Activated CD4-positive, alpha-beta T cell treated with anti-CD3 and anti-CD28 coated beads, Interleukin-2, amount 10 ng/mL, durations not matched to agents 24 days and 14 days (primary cell): ENCODE measurements at places on chromosomes 13 and 19.

DNA sequence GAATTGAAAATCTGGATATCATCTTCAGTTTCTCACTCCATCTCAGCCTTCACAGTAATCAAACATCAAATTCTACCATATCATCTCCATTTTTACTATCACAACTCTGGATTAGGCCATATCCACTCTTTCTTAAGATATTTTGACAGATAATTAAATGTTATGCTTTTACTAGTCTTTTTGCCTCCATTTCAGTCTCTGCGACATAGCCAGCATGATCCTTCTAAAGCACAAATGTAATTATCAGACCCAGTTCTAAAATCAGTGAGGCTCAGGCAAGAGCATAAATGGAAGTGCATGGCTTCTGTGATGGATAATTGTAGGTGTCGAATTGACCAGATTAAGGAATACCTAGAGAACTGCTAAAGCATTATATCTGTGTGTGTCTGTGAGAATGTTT lies 307.7 kb downstream of the PCDH20 start:
- no peak overlapping the region for H3K27ac ChIP-seq
- no peak overlapping the region for H3K4me3 ChIP-seq
- no peaks in the 10 kb centered on the region for H3K36me3 ChIP-seq
- H3K27me3 ChIP-seq: no peaks in the 10 kb centered on the region
- H3K4me1 ChIP-seq: no peaks in the 10 kb centered on the region

GRCh38 chr13:40756042-40756441 lies 14.9 kb downstream of the MRPS31 start:
- H3K4me1 ChIP-seq: peaks cover 3% of the 10 kb centered on the region
- H3K36me3 ChIP-seq: peaks cover 50% of the 10 kb centered on the region

GRCh38 chr13:30186634-30187415 lies 120.5 kb downstream of the KATNAL1 start:
- no peak overlapping the region for H3K4me3 ChIP-seq
- DNase-seq: no peak
- no peak overlapping the region for H3K27ac ChIP-seq
- H3K36me3 ChIP-seq: peaks cover 3% of the 10 kb centered on the region
- H3K27me3 ChIP-seq: peaks cover 3% of the 10 kb centered on the region

DNA sequence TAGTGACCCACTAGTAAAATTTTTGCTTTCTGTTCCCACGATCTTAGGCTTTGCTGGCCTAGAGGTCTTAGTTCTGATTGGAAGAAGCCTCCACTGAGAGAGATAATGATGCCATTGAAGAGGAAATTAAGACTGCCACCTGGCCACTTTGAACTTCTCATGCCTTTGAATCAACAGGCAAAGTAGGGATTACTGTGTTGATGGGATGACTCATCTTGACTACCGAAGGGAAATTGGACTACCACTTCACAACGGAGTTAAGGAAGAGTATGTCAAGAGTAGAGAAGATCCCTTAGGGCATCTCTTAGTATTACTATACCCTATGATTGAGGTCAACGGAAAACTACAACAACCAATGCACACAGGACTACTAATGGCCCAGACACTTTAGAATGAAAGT lies 12.7 kb upstream of the FREM2 start:
- no peaks in the 10 kb centered on the region for H3K4me1 ChIP-seq
- no peak overlapping the region for H3K4me3 ChIP-seq
- no peaks in the 10 kb centered on the region for H3K36me3 ChIP-seq

DNA sequence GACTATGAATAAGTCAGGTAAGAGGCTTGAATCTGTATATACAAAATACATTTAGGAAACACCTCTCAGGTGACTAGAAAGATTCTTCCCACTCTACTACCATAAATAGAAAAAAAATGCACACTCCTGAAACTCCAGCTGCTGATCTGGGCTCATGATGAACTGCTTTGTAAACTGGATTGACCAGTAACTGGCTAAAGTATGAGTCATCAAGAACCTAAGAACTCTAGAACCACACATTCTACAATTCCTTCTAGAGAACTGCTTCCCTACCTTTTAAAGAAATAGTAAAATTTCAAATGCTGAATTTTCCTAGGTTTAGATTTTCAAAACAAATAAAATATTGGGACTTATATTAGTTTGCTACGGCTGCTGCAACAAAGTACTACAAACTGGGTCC lies 55.2 kb downstream of the ELF1 start:
- peak overlapping the region; percentile 11 for H3K4me3 ChIP-seq
- peaks cover 50% of the 10 kb centered on the region for H3K4me1 ChIP-seq
- peak overlapping the region; percentile 57 for H3K27ac ChIP-seq

DNA sequence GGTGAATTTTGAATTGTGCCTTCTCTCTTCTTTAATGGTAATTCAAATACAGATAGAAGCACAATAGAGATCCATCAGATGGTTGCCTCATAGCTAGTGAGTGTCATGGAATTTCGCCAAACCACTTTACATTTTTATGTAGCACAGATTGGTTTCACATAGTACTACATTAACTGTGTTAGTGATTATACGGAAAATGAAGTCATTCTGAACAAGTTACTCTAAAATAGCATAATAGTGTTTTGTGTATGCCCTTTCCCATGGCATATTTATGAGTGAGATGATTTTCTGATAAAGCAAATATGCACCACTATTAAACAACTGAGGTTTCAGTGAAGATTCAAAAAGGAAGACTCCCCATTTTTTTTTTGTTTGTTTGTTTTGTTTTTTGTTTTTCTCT lies 1623.5 kb downstream of the PCDH9 start:
- H3K27ac ChIP-seq: no peak overlapping the region
- no peak for DNase-seq
- H3K4me3 ChIP-seq: no peak overlapping the region
- no peaks in the 10 kb centered on the region for H3K4me1 ChIP-seq
- H3K36me3 ChIP-seq: no peaks in the 10 kb centered on the region

DNA sequence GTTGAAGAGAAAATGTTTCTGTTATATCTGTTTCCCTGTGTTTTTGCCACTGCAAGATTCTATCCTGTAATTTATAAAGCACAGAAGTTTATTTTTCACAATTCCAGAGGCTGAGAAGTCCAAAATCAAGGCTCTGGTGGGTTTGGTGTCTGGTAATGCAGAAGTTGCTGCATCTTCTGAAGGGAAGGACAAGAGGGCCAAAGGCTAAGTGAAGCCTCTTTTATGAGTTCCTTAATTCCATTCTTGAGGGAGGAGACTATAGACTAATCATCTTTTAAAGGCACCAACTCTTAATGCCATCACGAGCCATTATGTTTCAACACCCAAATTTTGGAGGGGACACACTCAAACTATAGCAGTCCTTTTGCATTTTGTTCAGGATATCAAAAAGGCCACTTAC lies 34.1 kb upstream of the WDFY2 start:
- H3K4me1 ChIP-seq: peaks cover 6% of the 10 kb centered on the region
- no peak for DNase-seq
- H3K27me3 ChIP-seq: peaks cover 2% of the 10 kb centered on the region
- H3K36me3 ChIP-seq: peaks cover 2% of the 10 kb centered on the region
- no peak overlapping the region for H3K4me3 ChIP-seq

GRCh38 chr19:939439-939838 lies 13.6 kb downstream of the ARID3A start:
- DNase-seq: no peak
- no peaks in the 10 kb centered on the region for H3K27me3 ChIP-seq
- H3K4me3 ChIP-seq: no peak overlapping the region
- no peak overlapping the region for H3K27ac ChIP-seq

DNA sequence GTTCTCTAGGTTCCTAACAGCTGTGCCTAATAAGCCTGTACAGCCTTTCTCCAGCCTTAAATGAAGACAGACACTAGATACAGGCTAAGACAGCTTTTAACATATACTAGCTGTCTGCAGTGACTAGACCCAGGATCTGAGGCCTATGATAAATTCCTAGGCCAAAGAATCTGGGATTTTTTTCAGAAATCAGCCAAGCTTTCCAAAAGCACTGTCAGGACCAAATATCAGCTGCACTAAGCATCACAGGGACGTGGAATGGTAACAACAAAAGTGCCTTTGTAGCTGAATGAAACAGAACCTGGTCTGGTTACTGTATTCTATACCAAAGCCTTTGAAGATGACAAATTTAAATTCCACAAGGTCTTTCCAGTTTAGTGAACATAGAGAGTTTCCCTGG lies 77.9 kb upstream of the DOCK9 start:
- H3K36me3 ChIP-seq: peaks cover 18% of the 10 kb centered on the region
- H3K4me3 ChIP-seq: no peak overlapping the region
- peaks cover 64% of the 10 kb centered on the region for H3K4me1 ChIP-seq
- DNase-seq: no peak
- no peaks in the 10 kb centered on the region for H3K27me3 ChIP-seq
- H3K27ac ChIP-seq: no peak overlapping the region

GRCh38 chr13:44230736-44231135 lies 142.9 kb upstream of the SERP2 start:
- peaks cover 16% of the 10 kb centered on the region for H3K27me3 ChIP-seq
- H3K4me3 ChIP-seq: no peak overlapping the region
- DNase-seq: no peak
- H3K36me3 ChIP-seq: no peaks in the 10 kb centered on the region
- peaks cover 2% of the 10 kb centered on the region for H3K4me1 ChIP-seq

DNA sequence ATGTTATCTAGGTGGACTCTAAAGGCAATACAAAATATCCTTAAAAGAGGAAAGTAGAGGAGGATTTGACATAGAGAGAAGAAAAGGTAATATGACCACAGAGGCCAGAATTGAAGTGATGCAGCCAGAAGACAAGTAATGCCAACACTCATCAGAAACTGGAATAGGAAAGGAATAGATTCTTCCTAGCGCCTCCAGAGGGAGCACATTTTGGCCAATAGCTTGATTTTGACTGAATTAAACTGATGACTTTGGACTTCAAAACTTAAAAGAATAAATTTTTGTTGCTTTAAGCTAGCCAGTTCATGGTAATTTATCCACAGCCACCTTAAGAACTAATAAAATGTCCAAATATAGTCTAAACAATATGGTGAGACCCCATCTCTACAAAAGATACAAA lies 1921.9 kb downstream of the OLFM4 start:
- H3K27ac ChIP-seq: no peak overlapping the region
- no peaks in the 10 kb centered on the region for H3K4me1 ChIP-seq
- DNase-seq: no peak

DNA sequence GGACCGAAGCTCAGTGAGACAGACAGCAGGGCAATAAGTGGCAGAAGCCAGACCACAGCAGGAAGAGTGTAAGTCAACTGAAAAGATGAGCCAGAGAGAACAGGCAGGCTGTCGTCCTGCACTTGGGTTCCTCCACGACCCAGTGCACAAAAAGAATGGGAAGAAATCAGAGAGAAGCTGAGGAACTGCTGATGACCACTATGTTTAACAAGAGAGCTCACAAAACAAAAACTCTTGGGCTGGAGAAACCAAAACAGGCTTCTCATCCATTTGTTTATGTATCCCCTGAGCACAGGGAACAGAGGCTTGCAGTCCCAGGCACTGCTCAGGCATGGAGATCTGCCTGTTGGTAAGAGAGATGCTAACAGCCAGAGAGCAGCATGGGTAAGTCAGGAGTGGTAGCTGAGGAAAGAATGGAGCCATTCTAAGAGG lies 14.0 kb downstream of the AKAP8L start:
- peaks cover 28% of the 10 kb centered on the region for H3K36me3 ChIP-seq
- no peaks in the 10 kb centered on the region for H3K27me3 ChIP-seq
- peaks cover 10% of the 10 kb centered on the region for H3K4me1 ChIP-seq
- H3K4me3 ChIP-seq: no peak overlapping the region
- DNase-seq: no peak

DNA sequence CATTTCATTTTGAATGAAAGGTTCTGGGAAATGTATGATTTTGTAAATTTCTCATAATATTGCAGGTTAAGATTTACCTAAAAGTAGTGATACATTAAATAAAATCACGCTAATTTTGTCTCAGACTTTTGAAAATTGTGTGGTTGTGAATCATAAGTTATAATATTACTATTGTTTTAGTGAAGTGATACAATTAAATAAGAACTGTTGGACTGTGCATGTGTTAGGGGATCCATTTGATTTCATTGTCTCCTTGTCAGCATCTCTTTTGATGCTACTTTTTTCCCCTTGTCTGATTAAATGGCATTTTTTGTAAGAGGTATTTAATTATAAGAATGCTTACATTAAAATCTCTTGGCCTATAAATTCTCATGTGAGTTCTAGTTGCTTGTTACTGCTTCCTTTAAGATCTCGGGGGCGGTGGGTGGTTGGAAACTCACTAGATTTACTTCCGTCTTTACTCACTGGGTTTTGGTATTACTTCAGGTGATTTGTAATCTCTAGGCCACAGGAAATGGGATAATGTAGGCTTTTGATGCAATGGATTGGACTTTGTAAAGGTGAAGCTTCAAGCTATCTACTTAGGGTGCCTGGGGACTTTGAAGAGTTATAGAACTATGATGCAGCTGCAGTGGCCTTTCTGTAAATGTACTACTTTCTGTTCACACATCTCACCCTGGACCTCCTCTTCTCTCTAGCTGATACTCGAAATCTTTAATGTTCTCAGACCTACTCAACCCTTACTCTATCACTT lies 66.5 kb downstream of the PAN3 start:
- H3K27me3 ChIP-seq: no peaks in the 10 kb centered on the region
- H3K36me3 ChIP-seq: peaks cover 38% of the 10 kb centered on the region

- H3K27me3 ChIP-seq: no peaks in the 10 kb centered on the region
- no peak overlapping the region for H3K4me3 ChIP-seq
- no peaks in the 10 kb centered on the region for H3K36me3 ChIP-seq
- H3K27ac ChIP-seq: no peak overlapping the region
- DNase-seq: no peak
Measured at GRCh38 chr19:31126236-31126635, 223.0 kb downstream of the TSHZ3 start.

DNA sequence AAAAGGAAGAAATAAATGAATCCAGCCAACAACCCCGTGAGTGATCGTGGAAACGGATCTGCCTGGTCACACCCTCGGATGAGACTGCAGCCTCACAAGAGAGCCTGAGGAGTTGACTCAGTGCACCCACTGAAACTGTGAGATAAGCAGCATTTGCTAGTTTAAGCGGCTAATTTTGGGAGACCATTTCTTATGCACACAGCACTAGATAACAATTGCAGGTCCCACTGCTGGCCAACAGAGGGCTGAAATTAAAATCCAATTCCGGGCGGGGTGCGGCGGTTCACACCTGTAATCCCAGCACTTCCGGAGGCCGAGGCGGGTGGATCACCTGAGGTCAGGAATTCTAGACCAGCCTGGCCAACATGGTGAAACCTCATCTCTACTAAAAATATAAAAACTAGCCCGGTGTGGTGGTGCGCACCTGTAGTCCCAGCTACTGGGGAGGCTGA lies 3.6 kb downstream of the UQCR11 start:
- H3K36me3 ChIP-seq: peaks cover 30% of the 10 kb centered on the region
- no peak overlapping the region for H3K4me3 ChIP-seq
- no peak overlapping the region for H3K27ac ChIP-seq
- H3K27me3 ChIP-seq: no peaks in the 10 kb centered on the region
- peaks cover 12% of the 10 kb centered on the region for H3K4me1 ChIP-seq
- DNase-seq: no peak

DNA sequence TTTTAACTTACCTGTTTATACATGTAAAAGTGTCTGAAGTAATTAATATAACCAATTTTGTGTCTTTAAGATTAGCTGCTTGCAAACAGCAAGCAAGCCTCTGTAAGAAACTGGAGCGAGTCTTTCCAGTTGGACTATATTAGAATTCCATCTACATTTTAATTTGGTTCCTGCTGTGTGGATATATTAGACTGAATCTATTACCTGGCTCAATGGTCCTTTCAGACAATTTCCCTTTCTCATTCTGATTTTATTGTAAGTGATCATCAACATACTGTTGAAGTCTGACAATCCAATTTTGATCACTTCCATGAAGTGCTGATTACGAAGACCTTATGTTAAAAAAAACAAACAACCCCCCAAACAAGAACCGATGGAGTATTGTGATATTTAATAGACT lies 72.3 kb downstream of the GPC5 start:
- H3K27ac ChIP-seq: no peak overlapping the region
- no peaks in the 10 kb centered on the region for H3K36me3 ChIP-seq
- H3K4me1 ChIP-seq: no peaks in the 10 kb centered on the region
- no peak overlapping the region for H3K4me3 ChIP-seq
